ENCODE measurements at places on chromosomes 2 and 18.

GRCh38 chr2:28610583-28611201 lies 114.8 kb downstream of the PLB1 start:
- no peak for DNase-seq

DNA sequence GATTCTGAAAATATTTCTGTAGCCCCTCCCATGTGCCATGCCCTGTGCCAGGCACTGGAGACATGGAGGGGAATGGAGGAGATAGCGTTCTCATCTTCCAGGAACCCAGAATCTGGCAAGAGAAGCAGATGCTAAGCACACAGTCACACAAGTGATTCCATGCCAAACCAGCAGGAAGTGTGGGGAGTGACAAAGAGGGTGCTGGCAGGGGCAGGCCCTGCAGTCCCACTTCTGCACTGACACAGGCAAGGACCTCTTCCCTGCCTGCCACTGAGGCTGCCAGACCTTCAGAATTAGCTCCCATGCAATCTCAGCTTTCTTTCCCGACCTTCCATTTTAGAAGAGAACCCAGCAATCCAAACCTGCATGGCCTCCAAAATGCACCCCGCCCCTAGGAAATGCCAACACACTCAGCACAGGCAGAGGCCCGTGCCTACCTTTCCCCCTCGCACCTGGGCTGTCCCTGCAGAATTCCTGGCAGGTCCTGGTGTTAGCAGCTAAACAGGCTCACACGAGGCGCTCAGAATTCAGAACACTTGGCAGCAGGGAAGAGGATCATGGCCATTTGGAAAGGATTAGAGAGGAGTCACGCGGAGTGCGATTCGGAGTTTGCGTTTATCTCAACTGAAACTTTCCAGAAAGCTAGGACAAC lies 155.3 kb downstream of the MSH2 start:
- DNase-seq, result no peak

DNA sequence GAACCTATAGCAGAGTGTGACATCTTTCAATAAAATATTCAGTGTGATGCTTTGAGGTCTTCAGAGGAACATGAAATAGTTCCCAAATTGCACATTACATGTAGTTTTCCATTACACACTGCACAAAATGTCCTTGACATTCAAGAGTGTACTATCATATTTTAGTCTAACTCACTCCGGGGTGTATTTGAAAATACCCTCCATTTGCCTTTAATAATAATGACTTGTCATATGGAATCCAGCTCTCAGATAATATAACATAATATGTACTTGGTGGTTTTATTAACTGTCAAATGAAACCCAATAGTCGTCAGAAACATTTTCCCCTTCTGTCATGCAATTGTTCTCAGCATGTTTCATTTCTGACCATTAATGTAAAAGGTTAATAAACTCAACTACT lies 176.7 kb upstream of the CDH19 start:
- no peak for DNase-seq

GRCh38 chr2:10215393-10215935 lies 87.2 kb upstream of the HPCAL1 start:
- DNase-seq, result no peak

GRCh38 chr18:50297621-50298442 lies 10.3 kb upstream of the CXXC1 start:
- DNase-seq, result peak; percentile 43

- DNase-seq, result no peak
These were observed 253.0 kb upstream of the HNRNPA3 start for GRCh38 chr2:176959614-176960013.

DNA sequence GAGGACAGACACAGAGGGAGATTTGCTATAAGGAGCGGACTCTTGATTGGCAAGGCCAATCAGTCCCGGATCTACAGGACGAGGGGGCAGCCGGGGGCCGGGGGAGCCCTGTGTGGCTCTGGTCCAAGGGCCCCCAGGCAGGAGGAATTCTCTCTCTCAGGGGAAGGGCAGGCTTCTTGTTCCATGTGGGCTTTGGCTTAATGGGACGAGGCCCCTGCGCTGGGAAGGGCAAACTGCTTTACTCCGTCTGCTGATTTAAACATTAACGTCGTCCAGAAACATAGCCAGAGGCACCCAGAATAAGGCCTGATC lies 75.9 kb downstream of the TMEM18 start:
- DNase-seq, result no peak

- no peak for DNase-seq
These were observed 118.0 kb downstream of the PLB1 start for GRCh38 chr2:28613633-28614501.

DNA sequence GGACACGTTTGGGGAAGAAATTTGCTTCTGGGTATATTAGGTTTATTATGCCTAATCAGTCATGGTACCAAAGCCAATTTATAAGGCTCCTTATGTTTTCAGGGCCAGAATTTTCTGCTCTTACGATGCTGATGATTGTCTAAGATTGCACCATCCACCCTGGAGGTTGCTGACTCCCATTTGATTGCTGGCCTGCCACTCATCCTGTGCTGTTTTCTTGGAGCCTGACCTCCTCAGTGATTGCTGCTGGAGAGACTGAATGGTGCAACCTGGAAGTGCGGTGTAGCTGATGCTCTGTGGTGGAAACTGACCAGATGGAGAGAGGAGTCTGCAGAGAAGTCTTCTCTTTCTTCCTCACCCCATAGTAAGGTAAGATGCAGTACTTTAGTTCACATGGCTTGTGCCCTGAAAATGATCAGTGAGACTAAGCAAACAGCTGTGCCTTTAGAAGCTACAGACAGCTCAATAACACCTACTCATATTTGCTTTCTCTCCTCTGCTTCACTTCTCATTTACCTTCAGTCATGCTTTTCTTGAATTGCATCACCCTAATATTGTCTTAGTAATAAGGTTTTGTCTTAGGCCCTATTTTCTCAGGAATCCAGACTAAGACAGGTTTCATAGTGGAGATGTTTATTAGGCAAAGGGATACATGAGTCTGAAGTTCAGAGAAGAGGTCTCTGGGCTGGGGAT lies 17.4 kb downstream of the ZNF24 start:
- no peak for DNase-seq

DNA sequence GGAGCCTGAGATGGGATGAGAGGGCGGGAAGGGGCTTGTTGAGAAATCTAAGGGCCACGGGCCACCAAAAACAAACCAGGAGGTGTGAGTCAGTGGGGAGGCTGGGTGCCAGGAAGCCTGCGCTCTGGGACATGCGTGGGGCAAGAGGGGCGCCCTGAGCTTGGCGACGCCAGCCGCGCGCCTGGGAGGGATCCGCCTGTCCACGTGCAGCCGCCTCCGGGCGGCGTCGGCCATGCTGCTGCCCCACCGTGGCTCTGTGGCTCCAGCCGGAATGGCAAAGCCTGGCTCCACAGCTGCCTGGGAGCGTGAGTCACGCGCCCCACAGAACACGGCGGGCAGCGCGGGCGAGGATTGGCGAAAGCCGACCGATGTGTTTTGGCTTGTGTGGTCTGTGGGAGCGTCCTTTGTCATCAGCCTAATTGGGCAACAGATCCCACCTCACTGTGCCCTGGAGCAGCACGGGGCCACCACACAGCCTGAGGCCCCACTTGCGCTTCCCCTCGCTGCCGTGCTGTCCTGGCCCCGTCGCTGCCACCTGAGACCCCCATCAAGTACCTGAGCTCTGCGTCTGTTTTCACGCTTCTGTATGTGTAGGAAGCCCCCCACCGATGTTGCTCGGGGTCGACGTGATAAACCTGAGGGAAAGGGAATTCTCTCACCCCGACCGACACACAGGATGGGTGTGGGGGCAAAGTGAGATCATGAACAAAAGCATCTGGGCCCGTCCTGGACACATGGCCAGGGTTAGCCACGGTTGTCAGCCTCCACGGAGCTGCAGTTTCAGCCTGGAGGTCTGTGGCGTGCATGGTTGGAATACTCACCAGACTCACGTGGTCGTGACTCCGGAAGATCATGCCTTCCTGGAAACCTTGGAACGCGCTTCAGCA lies 80.5 kb downstream of the NFATC1 start:
- no peak for DNase-seq

- DNase-seq, result no peak
These were observed 113.1 kb upstream of the SRD5A2 start for GRCh38 chr2:31693882-31694281.

DNA sequence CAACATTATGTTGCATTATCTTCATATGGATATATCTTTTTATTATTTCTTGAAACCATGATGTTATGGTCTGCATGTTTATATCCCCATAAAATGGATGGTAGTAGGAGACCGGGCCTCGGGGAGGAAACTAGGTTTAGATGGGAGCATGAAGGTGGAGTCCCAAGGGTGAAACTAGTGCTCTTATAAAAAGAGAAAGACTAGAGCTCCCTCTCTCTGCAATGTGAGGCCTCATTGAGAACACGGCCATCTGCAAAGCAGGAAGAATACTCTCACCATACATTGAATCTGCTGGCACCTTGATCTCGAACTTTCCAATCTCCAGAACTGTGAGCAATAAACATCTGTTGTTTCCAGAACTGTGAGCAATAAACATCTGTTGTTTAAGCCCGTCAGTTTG lies 64.0 kb downstream of the NXPH2 start:
- DNase-seq, result no peak

GRCh38 chr2:28339516-28340175 lies 53.0 kb upstream of the FOSL2 start:
- DNase-seq, result no peak

GRCh38 chr2:195572895-195573683 lies 83.9 kb upstream of the SLC39A10 start:
- DNase-seq, result no peak
